ENCODE measurements at places on chromosomes 1 and 21.

DNA sequence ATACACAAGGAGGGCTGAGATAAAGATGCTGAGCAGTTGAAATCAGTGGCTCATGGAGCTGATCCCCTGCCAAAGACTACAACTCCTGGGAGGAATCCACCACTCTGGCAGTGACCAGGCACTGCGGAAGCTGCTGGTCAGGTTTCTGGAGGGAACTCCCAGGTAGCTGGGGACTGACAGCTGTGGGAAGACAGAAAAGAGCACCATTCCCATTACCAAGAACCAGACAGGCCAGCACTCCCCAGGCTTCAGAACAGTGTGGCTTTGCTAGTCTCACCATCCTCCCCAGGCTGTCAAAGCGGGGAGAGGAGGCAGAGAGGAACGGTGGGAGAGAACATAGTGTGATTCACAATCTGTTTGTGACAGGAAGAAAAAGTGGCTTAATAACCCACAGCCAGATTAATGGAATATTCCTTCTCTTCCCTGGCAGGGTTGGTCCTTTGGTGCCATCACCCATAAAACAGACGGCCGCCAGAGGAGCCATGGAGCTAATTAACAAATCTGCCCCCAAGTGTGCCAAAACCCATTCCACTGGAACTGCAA is 92.1 kb downstream of the MAB21L3 start:
- no peak for DNase-seq

DNA sequence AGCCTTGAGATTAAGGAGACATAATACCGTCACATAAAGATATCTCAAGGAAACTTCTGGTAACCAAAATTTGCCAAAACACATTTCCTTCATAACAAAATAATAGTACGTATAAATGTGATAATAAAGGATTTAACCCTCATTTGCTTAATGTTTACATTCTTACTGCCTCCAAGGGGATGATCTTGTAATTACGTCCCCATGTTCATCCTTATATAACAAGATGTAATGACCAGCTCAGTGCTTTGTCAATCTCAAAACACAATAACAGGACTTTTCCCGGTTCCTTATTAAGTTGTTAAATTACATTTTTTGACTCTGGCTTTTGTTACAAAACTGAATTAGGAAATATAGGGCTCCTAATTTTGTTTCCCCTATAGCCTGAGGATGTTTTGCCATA is 41.3 kb upstream of the UHMK1 start:
- no peak for DNase-seq

GRCh38 chr1:22105611-22106207 is 37.2 kb downstream of the WNT4 start:
- no peak for DNase-seq

GRCh38 chr1:15381805-15382204 is 27.9 kb upstream of the EFHD2 start:
- no peak for DNase-seq

GRCh38 chr1:24769656-24770651 is 24.7 kb downstream of the CLIC4 start:
- no peak for DNase-seq

- peak; percentile 79 for DNase-seq
Observed at GRCh38 chr21:43893536-43894205, 28.6 kb downstream of the AGPAT3 start.

DNA sequence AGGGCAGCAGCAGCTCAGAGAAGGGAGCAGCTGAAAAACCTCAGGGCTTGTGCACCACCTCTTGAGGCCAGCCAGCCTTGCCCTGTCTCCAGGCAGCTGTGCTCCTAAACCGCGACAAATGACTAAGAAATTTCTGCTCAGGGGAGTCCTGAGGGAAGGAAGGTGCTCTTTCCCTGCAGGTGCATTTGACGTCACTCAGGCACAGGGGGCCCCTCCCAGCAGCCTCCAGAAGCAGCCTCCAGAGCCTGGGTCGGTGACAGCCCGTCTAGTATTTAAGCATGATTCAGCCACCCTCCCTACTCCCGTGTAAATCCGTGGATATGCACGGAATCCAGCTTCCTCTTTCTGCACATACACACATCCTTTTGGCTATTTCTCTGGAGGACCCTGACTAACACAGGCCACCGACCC is 560.5 kb downstream of the KIF26B start:
- no peak for DNase-seq

- no peak for DNase-seq
Observed at GRCh38 chr1:219563568-219563967, 49.3 kb downstream of the ZC3H11B start.

GRCh38 chr21:33201956-33202355 is 27.8 kb upstream of the IFNAR2 start:
- DNase-seq: no peak

- DNase-seq: no peak
Observed at GRCh38 chr1:159958719-159959380, 4.8 kb upstream of the SLAMF9 start.

GRCh38 chr1:199639453-199639852 is 388.1 kb upstream of the NR5A2 start:
- DNase-seq: no peak

- no peak for DNase-seq
Observed at GRCh38 chr1:218896202-218896601, 277.5 kb upstream of the LYPLAL1 start.

GRCh38 chr1:163826500-163826899 is 504.7 kb downstream of the NUF2 start:
- no peak for DNase-seq

GRCh38 chr1:228360533-228361313 is 45.9 kb downstream of the TRIM11 start:
- DNase-seq: peak; percentile 88

DNA sequence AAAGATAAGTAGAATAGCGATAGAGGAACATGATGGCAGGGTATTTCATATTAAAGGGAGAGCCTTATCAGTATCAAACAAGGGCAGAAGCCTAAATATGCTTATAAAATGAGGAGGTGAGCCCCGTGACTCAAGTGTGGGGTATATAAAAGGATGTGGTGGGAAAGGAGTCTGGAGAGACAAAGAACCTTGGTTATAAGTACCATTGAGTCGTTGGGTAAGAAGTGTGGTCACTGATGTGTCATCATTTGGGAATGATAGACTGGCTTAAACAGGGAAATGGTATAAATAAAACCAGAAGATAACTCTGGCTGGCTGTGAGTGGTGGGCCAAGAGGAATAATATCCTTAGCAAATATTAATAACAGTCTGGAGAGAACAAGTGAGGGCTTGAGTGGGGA is 10.9 kb upstream of the CD5L start:
- no peak for DNase-seq

- DNase-seq: no peak
Observed at GRCh38 chr1:119467219-119467618, 39.8 kb upstream of the HSD3B1 start.

- no peak for DNase-seq
Observed at GRCh38 chr1:161473348-161473747, 31.9 kb upstream of the FCGR2A start.

GRCh38 chr1:89198491-89199072 is at the start of gene GBP4:
TSS of gene GBP4 (minus strand) at chr1:89198942. CDS start at chr1:89198834, 108 bp downstream.
- peak; percentile 91 for DNase-seq

DNA sequence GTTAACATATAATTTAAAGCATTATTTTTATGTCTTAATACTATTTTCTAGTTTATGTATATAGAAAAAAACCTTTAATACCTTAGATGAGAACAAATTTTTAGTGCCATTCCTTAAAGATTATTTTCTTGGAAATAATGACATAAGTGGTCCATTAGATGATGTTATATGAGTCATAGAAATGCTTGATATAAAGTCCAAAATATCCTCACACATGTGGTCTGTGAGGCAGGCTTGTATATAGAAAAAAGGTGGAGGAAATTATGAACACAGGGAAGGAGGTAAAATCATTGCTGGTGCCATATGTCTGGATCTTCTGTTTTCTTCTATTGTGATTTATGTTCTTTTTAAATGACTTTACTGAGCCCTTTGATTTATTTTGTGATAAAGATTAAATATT is 79.3 kb downstream of the MAP3K7CL start:
- DNase-seq: no peak

- no peak for DNase-seq
Observed at GRCh38 chr1:208308221-208308620, 64.0 kb upstream of the PLXNA2 start.

DNA sequence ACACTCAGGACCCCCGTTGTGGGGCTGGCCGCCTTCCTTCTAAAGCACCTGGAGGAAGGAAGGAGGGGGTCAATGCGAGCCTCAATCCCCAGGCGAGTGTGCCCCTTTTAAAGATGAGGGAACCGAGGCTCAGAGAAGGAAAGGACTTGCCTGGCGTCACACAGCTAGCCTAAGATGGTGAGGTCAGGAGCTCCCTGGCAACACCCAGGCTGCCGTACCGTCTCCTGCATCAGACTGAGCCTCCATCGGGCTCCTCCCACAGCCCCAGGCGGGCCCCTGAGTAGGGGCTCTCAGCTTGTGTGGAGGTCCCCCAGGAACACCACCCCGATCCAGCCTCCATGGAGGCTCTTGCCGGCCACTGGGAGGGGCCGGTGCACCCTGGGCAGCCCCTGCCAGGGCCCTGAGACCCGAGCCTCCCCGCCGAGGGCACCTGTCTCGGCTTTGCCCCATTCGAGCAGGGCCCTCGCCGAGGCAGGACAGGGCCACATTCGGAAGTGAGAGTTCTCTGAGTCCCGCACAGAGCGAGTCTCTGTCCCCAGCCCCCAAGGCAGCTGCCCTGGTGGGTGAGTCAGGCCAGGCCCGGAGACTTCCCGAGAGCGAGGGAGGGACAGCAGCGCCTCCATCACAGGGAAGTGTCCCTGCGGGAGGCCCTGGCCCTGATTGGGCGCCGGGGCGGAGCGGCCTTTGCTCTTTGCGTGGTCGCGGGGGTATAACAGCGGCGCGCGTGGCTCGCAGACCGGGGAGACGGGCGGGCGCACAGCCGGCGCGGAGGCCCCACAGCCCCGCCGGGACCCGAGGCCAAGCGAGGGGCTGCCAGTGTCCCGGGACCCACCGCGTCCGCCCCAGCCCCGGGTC is at the start of gene AIRE:
Gene AIRE, plus strand, starts transcription at position 739 of the 855 bp plus-strand sequence. CDS start 131 bp downstream, outside the sequence.
- peak; percentile 69 for DNase-seq

DNA sequence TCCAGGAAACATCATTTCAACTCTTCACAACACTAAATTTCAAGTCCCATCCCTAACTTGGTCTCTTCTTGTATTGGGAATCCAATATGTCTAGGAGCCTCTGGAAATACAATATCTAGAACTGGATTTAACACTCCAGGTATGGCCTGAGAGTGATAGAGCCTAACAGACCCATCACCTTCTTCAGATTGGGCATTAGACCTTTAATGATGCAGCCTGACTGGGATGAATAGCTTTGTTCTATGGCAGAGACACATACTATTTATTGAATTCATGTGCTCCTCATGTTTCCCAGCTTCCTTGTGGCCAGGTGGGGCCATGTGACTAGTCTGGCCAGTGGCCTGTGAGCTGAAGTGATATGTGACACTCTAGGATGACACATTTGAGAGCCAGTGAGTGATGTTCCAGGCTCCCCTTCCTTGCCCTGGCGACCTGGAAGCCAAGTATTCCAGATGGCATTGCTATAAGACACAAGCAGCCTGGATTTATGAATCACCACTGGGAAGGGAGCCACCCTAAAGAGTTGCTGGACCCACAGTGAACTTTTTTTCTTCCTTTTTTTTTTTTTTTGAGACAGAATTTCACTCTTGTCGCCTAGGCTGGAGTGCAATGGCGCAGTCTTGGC is 31.0 kb upstream of the POU3F1 start:
- no peak for DNase-seq

DNA sequence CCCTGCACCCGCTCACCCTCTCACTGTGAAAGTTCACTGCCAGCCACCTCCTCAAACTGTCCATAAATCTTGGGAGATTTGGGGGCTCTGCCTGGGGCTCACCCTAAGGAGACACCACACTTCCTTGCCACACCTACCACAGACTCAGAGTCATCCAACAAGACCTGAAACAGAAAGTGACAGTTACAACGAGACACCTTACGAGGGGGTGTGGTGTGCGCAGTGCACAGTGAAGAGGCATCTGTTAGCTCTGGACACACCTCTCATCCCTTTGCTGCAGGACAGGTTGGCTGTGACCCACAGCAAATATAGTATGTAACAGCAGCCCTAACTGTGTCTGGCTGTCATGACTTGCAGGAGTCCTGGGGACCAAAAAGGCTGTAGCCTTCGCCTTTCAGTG is 190.2 kb downstream of the NR5A2 start:
- DNase-seq: no peak

GRCh38 chr1:172637522-172637921 is 21.4 kb upstream of the FASLG start:
- no peak for DNase-seq

DNA sequence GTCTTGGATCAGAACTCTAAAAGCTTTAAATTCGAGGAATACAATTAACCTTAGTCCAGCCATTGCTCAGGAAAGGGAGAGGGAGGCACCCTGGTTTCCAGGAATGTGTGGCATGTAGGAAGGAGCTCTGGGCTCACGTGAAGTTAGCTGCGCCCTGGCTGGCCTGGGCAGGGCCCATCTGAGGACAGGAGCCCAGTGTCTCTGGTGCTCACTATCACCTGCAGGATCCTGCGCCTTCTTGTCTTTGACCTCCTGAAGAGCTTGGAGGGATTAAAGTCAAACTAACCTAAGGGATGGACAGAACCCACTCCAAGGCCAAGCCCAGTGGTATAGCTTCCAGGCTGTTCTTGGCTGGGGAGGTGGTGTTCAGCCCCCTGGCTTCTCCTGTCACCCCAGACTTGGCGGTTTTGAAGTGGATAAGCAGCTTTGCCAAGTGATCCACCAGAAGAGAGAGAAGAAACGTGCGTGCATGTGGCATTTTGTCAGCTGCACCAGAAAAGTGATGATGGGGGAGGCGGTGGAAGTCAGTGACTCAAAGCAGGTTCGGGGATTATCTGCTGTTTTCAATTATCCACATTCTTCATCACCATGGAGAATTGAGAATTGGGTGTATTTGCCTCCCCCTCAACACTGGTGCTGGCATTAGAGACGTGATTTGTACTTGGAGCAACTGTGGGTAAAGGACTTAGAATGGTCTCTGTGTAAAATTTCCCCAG is 11.9 kb upstream of the KCNN3 start:
- no peak for DNase-seq

GRCh38 chr1:236023926-236024565 is 40.8 kb downstream of the NID1 start:
- DNase-seq: no peak

GRCh38 chr21:41358193-41359166 is 3.3 kb upstream of the MX2 start:
- peak; percentile 61 for DNase-seq

GRCh38 chr1:70542030-70542429 is 131.0 kb downstream of the CTH start:
- DNase-seq: no peak

GRCh38 chr1:28602536-28603439 is 10.7 kb downstream of the RAB42 start:
- DNase-seq: no peak

GRCh38 chr1:201626629-201627275 is 87.8 kb downstream of the NAV1 start:
- no peak for DNase-seq
